ENCODE measurements at places on chromosomes 5 and 9.
A peak's percentile ranks its signal among the peaks of the same experiment; 100 is the strongest.

DNA sequence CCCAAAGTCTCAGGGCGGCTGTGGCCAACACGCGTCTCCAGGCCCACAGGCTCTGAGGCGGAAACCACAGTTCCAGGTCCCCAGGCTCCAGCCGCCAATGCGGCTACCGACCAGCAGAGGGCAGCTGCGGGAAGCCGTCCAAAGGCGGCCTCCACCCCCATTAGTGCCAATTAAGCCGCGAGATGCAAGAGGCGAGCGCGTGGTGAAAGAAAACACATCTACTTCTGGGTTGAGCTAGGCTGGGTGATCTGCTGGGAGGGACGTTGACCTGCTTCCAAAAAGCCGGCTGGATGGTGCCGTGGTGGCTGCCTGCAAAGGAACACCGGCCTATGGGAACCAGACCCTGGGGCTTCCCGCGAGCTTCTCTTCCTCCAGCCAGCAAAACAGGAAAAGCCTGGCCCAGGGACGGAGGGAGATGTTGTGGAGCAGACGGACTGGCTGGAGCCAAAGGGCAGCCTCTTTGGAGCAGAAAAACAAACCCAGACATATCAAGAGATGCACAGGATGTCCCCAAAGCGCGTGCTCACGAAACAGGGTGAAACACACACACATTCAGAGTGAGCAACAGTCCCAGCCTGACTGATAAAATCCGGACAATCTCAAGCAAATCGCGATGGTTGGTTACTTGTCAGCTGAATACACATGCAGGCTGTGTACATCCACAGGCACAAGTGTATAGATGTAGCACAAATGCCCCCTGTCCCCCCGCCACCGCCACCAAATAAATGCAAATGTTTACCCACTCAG lies 187.1 kb upstream of the BRINP1 start:
- DNase-seq, result peak; percentile 65

- no peak for DNase-seq
These were observed 463.3 kb downstream of the IRX1 start for GRCh38 chr5:4058899-4059298.

- DNase-seq, result no peak
These were observed 76.2 kb upstream of the ZFAND5 start for GRCh38 chr9:72440992-72441847.

GRCh38 chr5:179387151-179388110 lies 42.2 kb upstream of the ADAMTS2 start:
- no peak for DNase-seq

- peak; percentile 49 for DNase-seq
These were observed 515 bp upstream of the AGPAT2 start for GRCh38 chr9:136687721-136688223.

DNA sequence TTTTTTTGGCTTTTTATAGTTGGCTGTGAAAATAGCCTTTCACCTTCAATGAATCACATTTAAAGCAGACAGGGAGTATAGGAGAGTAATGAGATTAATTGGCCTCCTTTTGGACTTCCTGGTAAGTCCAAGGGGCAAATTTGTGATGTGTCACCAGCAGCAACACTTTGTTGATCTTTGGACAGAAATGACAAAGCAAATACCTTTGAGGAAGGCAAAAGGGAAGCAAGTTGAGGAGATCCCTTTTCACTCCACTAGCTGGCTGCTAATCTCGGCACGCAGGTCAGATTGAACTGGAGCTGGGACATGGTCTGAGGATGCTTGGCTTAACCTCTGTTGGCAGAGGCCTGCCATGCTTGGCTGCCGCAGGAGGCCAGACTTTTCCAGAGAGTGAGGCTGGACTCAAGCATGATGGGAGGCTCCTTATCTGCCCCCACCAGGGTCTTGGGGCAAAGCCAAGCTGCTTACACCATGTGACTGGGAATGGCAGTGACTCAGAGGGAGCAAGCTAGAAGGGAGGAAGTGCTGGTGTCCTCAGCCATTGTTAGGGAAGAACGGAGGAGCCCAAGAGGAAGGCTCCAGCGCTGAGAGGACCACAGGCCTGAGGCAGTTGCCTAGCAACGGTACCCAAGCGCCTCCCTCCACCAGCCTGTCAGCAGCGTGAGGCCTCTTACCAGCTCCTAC lies 174.5 kb upstream of the MAP1B start:
- no peak for DNase-seq

DNA sequence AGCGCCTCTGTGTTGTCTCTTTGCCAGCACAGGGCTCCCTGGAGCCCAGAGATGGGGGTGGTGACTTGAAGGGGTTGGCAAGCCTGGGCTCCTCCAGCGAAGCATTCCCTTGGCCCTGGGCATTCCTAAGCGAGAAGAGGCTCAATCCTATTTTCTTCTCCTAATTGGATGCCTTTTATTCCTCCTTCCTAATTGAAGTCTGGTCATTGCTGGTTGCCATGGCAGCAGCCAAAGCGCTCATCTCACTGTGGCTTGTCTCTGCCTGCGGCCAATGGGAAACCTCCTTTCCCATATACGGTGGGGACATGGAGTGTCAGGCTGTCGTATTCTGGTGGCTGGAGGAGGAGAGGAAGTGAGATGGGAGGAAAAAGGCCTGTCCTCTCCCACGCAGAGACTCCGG lies 52.3 kb upstream of the RARS1 start:
- no peak for DNase-seq

DNA sequence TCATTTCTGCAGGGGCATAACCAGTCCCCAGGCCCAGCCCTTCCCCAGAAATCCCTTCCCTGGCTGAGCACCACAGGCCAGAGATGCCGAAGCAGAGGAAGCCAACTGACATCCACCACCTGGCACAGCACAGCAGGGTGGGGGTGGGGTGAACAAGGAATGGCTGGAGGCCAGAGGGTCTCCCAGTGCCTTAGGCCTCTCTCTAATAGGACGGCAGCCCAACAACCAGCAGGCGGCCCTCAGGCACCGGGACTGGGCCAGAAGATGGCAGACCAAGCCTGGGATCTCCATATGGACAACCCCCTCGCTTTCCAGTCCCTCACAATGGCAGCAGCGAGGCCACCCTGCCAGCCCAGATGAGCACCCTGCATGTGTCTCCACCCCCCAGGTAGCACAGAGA lies 13.2 kb downstream of the PDLIM4 start:
- DNase-seq, result no peak

DNA sequence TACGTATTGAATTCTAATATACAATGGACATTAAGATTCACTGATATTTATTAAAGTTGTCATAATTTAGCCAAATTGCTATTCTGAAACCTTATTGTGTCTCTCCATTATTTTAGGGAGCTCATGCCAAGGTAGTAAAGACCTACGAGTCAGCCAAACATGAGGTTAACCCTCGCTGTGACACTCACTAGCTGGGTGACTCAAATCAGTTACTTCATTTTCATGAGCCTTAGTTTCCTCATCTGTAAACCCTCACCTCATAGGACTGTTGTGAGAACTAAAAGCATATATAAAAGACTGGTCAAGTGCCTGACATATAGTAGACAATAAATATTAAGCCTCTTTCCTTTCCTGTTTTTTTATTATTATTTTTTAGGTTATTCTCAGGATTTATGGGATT lies 44.0 kb upstream of the PCA3 start:
- no peak for DNase-seq

DNA sequence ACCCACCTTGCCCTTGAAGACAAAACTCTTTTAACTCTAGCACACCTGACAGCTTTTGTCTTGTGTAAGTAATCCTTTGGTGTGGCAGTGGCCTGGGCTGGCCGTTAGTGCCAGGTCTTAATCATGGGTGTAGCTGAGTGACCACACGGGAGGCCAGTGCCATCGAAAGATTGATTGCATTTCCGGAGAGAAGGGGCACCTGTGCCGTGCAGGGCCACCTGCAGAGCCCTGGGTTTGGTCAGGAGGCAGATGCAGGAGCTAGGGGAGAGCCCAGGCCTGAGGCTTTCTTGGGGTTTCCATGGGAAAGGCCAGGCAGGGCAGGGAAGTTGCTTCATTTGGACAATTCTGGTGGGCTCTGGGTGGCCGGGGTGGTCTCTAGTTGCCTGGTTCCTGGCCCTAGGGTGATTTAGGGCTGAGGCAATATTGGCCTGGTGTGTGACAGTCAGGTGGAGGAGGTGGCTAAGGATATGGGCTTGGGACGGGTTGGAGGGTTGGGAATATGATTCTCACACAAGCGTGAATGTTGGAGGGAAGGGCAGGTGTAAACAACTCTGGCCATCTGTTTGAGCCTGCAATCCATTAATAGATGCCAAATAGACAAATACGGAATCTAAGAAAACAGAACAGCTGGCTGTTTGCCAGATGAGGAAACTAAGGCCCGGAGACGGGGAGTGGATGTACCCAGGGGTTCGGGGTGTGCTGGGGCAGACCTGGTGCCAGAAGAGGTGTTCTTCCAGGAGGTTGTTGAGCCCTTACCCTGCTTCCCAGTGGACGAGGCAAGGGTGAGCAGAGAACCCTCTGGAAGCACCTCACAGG lies 4.6 kb downstream of the DBH start:
- DNase-seq, result no peak

GRCh38 chr5:116023619-116024018 lies 8.7 kb upstream of the ARL14EPL start:
- DNase-seq, result no peak

DNA sequence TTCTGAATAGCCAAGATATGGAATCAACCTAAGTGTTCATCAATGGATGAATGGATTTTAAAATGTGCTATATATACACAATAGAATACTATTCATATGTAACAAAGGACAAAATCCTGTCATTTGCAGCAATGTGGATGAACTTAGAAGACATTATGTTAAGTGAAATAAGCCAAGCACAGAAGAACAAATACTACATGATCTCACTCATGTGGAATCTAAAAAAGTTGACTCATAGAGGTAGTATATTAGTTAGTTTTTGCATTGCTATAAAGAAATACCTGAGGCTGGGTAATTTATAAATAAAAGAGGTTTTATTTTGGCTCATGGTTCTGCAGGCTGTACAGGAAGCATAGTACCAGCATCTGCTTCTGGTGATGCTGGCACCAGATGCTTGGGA lies 8.1 kb downstream of the CATSPER3 start:
- no peak for DNase-seq

- DNase-seq, result no peak
These were observed 42.6 kb downstream of the ADAMTS2 start for GRCh38 chr5:179302499-179303185.

DNA sequence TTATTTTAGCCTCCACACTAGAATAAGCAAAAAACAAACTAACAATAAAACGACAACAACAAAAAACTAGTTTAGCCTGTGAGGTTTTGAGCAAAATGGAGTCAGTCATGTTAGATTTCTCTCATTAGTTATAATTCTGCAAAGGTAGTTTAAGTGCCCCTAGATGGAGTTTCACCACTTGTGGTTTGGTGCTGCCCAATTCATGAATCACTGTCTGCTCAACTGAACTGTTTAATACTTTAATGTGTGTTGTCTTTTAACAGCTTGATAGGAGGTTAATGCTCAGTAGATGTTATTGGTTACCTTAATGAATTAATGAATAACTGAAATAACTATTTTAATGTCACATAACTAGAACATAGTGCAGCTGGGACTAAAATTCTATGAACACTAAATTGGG lies 3.5 kb upstream of the PLAA start:
- DNase-seq, result no peak

- no peak for DNase-seq
These were observed 20.7 kb downstream of the LHX2 start for GRCh38 chr9:124032247-124032646.

DNA sequence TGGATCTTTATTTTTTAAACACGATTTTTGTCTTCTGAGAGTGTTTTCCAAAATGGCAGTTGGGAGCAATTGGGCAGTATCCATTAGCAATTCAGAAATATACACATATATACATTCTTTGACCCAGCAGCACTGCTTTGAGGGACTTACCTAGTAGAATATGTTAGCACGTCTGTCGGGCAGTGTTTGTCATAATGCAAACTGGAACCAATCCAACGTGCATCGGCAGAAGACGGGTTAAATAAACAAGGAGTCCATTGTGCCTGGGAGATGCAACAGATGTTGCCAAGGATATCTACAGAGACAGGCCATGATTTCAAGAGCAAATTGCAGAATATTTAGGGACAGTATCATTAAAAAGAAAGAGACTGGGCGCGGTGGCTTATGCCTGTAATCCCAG lies 107.0 kb downstream of the COL5A1 start:
- DNase-seq, result no peak

GRCh38 chr5:61132559-61132958 lies 29.7 kb downstream of the SMIM15 start:
- DNase-seq, result no peak

GRCh38 chr9:13791816-13792215 lies 512.3 kb upstream of the MPDZ start:
- DNase-seq, result no peak

DNA sequence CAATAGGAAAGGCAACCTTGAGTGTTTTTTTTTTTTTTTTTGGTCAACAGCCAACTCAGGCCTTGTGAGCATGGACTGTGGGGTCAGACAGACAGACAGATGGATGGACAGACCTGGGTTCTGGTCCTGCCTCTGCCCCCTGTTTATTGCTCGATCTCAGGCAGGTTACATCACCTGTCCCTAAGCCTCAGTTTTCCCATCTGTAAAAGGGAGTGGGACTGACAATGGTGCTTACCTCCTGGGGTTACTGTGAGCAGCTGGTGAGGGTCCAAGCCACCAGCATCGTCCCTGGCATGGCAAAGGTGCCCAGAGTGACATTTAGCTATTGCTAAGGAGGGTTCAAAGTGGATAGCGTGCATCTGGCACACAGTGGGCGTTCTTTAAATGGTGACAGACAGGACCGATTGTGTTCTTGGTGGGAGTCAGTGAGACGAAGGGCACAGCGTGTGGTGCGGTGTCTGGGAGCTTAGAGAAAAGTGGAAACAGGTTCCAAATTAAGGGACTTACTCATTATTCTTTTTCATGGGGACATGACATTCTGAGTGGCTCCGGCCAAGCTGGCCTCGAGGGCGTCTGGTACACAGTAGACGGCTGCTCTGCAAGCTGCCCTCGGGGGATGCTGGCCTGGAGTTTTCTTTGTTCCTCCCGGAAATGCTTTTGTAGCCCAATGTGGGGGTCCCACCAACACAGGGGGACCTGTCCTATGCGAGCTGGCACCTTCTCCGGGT lies 72.1 kb downstream of the COL27A1 start:
- DNase-seq, result no peak

GRCh38 chr5:3694819-3695218 lies 99.2 kb downstream of the IRX1 start:
- DNase-seq, result no peak

DNA sequence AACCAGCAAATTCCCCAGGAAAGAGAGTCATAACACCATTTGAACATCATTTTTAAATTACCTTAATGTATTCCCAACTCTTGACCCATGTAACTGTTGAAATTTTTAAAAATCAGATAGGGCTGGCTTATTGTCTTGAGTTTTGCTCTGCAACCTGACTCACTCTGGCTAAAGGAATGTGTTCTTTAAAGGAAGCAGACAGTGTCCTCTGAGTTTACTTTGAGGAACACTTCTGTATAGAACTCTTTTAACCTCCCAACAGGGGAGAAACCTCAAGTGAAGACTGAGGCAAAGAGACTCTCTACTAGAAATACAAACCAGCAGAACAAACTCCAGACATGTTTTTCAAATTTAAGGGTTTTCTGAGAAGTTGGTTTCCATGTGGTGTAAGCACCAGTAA lies 248.9 kb downstream of the CWC27 start:
- no peak for DNase-seq
